ENCODE measurements at places on chromosomes 3 and 15. TPM values are rescaled to one million over a fixed set of nuclear protein-coding genes. Genes with fewer than 3 reads are reported as not detected.

- DNase-seq = no peak
Observed at GRCh38 chr3:160128056-160128455, 97.2 kb upstream of the C3orf80 start.

- no peak for DNase-seq
Observed at GRCh38 chr3:113560831-113561623, 28.7 kb downstream of the SIDT1 start.

GRCh38 chr3:142568393-142569017 is 10.0 kb downstream of the ATR start:
- no peak for DNase-seq

DNA sequence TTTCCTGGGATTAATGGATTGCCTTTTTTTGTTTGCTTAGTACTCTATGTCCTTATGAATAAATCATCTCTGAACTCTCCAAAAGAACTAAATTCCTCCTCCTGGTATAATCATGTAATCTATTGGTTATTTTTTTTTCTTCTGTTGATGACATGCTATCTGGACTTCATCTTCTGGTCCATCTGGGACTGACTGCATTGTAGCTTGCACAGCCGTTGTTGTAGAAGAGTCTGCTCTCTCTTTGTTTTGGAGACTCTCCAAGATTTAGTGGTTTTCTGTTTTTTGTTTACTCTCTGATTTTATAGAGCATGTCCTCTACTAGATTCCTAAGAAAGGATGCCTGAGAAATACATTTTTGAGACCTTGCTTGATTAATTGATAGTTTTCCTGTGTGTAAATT is 19.1 kb downstream of the IREB2 start:
- DNase-seq = no peak

Gene DLL4
- total RNA-seq = 11.4 TPM

GRCh38 chr15:96692826-96693225 is 362.3 kb downstream of the NR2F2 start:
- DNase-seq = no peak

DNA sequence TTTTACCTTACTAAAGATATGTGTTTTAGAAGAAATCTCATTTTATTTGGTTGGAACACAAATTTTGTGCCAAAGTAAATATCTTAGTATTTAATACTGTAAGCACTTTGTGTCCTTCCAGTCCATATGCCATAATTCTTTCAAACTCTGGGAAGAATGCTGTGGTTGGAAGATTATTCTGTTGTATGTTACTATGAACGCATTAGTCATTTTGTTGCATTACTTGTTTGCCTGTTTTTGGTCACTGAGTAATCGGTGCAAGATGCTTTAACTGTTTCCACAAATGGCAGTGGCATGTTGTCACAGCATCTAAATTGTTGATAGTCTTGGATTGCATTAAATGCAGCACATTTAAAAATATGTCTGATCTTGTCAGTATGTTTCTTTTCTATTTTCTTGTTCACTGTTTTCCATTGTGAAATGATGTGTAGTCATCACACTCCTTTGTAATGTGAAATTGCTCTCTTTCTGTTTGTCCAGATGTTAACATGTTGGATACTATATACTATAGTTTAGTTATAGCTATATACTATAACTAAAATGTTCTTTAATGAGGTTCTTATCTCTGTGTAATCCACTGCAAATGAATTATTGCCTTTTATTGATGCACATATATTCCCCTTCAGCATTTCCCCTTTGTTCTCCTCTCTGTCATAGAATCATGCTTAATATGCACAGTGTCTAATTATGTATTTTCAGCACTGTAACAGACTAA is 89.9 kb upstream of the FLNB start:
- no peak for DNase-seq
